NCI-H460 (cell line): ENCODE measurements at places on chromosomes 11 and 22. TPM values are rescaled to one million over a fixed set of nuclear protein-coding genes. Genes with fewer than 3 reads are reported as not detected.

GRCh38 chr11:46170797-46171196, 49.5 kb upstream of the PHF21A start:
- DNase-seq, result no peak

OR4C13 gene
- total RNA-seq, result not detected in 2 replicates

OR51E2 gene
- total RNA-seq, result not detected in 2 replicates

DNA sequence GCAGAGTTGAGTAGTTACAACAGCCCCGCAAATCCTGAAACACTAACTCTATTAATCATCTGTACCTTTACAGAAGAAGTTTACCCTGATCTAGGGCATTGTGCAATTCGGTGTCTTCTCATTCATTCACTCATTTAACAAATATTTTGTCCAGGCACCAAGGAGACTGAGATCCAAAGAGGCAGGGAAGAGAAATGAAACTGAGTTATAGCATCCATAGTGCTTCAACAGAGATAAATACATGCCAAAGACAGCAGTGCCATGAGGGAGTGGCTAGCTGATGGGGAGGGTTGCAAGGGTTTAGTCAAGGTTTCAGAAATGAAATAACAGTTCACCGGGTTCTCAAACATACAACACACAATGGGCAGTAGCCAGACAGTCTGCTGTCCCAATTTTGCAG, 40.2 kb upstream of the MTNR1B start:
- DNase-seq, result no peak
